ENCODE measurements at places on chromosomes 12 and 14. TPM values are rescaled to one million over a fixed set of nuclear protein-coding genes. Genes with fewer than 3 reads are reported as not detected.

GRCh38 chr12:129903956-129904829, at the start of gene TMEM132D:
TSS of gene TMEM132D (minus strand) at chr12:129904025.
- H3K36me3 ChIP-seq = no peaks in the 10 kb centered on the region
- H3K27me3 ChIP-seq = no peaks in the 10 kb centered on the region
- H3K4me3 ChIP-seq = no peak within 1 kb of the TSS
- no peak within 1 kb of the TSS for H3K27ac ChIP-seq
- DNase-seq = no peak

- H3K27me3 ChIP-seq = no peaks in the 10 kb centered on the region
- no peak overlapping the region for H3K4me3 ChIP-seq
- peak overlapping the region; percentile 56 for H3K27ac ChIP-seq
- H3K4me1 ChIP-seq = peaks cover 25% of the 10 kb centered on the region
Measured at GRCh38 chr12:13116259-13116658, 12.8 kb upstream of the GSG1 start.

DNA sequence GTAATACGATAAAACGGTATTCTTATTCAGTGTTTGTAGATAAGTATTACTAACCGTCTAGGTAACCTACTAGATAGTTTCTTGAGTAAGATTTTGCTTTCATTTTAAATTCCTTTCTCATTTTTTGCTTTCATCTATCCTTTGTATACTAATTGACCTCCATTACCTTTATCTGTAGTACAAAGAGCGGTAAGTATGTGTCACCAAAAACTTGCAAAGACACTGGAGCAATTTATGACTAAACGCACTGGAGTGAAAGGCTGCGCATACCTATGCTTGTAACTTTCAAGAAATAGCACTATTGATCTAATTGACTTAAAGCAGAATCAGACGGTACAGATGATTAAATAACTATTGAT, 1.7 kb downstream of the ARHGAP5 start:
- DNase-seq = peak; percentile 33
- H3K27ac ChIP-seq = no peak overlapping the region
- peaks cover 17% of the 10 kb centered on the region for H3K4me1 ChIP-seq
- H3K4me3 ChIP-seq = peak overlapping the region; percentile 70

- H3K36me3 ChIP-seq = no peaks in the 10 kb centered on the region
- peaks cover 11% of the 10 kb centered on the region for H3K4me1 ChIP-seq
- H3K27me3 ChIP-seq = peaks cover 4% of the 10 kb centered on the region
Measured at GRCh38 chr14:95173518-95173917, 16.2 kb upstream of the DICER1 start.

- peak overlapping the region; percentile 83 for H3K4me3 ChIP-seq
- H3K36me3 ChIP-seq = no peaks in the 10 kb centered on the region
- H3K27ac ChIP-seq = peak overlapping the region; percentile 54
- no peaks in the 10 kb centered on the region for H3K27me3 ChIP-seq
Measured at GRCh38 chr14:44961151-44961553, 595 bp downstream of the KLHL28 start.

- H3K27me3 ChIP-seq = no peaks in the 10 kb centered on the region
- peak overlapping the region; percentile 86 for H3K27ac ChIP-seq
- H3K36me3 ChIP-seq = peaks cover 19% of the 10 kb centered on the region
- no peak overlapping the region for H3K4me3 ChIP-seq
Measured at GRCh38 chr12:96238336-96239047, 44.3 kb downstream of the ELK3 start.

DNA sequence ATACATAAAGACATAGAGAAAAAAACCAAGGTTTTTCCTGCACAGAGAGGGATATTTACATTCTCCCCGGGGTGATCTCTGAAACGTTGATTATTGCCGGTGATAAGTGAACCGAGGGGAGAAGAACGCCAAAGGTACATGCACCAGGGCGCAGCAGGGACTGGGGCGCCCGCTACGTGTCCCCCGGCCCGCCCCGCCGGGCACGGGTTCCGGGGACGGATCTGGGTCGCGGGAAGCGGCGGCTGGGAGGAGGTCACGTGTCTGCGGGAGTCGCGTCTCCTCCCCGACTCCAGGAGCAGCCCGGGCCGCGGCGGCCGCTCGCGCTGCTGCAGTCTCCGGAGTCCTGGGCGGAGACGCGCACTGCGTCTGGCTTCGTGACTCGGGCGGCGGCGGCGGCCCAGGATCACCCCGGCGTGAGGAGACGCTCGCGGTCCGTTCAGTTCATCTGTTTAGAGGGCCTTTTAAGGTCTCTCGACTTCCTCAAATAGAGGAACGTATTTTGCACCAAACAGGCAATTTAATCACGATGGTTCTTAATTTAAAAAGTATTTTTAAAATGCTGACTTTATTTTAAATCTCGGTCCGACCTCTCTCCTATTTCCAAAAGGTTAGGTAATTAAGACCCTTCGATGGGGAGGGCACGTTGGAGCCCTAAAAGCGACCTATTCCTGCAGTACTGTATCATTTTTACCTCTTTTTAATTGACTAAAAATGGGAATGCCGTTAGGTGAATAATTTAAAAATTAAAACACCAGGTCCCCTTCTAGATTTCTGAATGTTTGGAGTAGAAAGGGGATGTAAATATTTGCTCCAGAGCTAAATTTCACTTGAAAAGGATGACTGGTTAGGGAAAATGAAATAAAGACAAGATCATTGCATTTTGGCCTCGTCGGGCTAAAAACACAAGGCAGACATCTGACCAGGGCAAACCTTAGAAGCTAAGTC, 1.8 kb upstream of the BHLHE41 start:
- no peaks in the 10 kb centered on the region for H3K36me3 ChIP-seq
- H3K4me1 ChIP-seq = peaks cover 23% of the 10 kb centered on the region
- H3K4me3 ChIP-seq = peak overlapping the region; percentile 39
- peak; percentile 64 for DNase-seq

DNA sequence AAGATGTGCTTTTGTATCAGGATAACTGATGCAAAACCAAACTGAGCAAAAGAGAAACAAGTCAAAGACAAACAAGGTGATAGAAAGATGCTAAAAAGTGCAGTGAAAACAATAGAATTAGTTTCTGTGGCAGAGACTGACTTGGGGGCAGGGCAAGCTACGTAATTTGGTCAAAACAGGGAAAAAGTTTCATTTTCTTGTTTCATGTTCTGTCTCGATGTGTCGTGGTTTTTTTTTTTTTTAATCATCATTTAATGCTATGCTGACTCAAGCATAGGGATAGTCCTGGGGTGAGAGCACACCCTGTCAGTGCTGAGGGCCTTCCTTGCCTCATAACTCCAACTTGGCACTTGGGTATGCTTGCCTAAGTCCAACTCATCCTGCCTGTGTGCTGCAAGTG, 144.1 kb upstream of the PTPRQ start:
- no peak for DNase-seq
- H3K27me3 ChIP-seq = no peaks in the 10 kb centered on the region
- no peak overlapping the region for H3K4me3 ChIP-seq
- H3K36me3 ChIP-seq = no peaks in the 10 kb centered on the region
- no peak overlapping the region for H3K27ac ChIP-seq

DNA sequence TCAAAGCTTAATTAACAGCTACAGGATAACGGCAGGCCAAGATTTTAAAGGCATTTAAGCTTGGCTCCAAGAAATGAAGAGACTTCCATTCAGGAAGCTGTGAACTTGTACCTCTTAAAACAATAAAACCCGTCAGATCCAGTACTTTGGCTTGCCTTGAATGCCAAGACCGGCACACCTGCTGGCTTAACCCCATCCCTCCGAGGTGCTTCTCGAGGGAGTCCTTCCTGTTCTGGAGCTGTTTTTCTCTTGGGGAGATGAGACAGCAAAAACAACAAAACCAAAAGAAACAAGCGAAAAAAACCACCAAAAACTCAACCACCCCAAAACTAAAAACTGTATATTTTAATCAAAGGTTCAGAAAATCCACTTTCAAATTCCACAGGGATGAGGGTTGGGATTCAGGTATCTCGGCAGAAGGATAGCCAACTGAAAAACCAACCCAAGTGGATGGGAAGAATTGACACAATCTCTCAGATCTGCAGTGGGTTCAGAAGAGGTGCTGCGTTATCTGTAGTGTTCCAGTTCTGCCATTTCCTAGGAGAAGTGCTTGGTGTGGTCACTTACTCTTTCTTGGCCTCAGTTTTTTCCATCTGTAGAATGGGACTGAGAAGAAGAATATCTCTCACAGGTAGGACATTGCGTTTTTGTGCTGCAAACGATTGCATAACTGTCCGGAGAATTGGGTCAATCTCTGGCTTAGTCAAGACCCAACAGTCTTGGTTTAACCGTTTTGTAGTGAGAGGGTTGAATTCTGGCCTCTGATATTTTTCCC, 420.1 kb downstream of the VRK1 start:
- H3K27ac ChIP-seq = no peak overlapping the region
- H3K27me3 ChIP-seq = no peaks in the 10 kb centered on the region
- no peaks in the 10 kb centered on the region for H3K36me3 ChIP-seq
- no peak overlapping the region for H3K4me3 ChIP-seq

GRCh38 chr12:81114226-81114625, 36.3 kb downstream of the ACSS3 start:
- no peak overlapping the region for H3K4me3 ChIP-seq
- H3K27ac ChIP-seq = no peak overlapping the region
- H3K36me3 ChIP-seq = no peaks in the 10 kb centered on the region
- no peak for DNase-seq

- H3K4me3 ChIP-seq = no peak overlapping the region
- peaks cover 7% of the 10 kb centered on the region for H3K36me3 ChIP-seq
- DNase-seq = peak; percentile 61
- peaks cover 18% of the 10 kb centered on the region for H3K4me1 ChIP-seq
- no peaks in the 10 kb centered on the region for H3K27me3 ChIP-seq
Measured at GRCh38 chr12:6961695-6962284, 8.7 kb downstream of the PHB2 start.

- H3K36me3 ChIP-seq = no peaks in the 10 kb centered on the region
- no peak overlapping the region for H3K27ac ChIP-seq
- no peak overlapping the region for H3K4me3 ChIP-seq
Measured at GRCh38 chr14:77151245-77151644, 9.7 kb upstream of the ZDHHC22 start.

GRCh38 chr14:50425816-50426215, 29.1 kb upstream of the CDKL1 start:
- no peaks in the 10 kb centered on the region for H3K27me3 ChIP-seq
- no peak overlapping the region for H3K4me3 ChIP-seq
- H3K36me3 ChIP-seq = peaks cover 5% of the 10 kb centered on the region
- no peaks in the 10 kb centered on the region for H3K4me1 ChIP-seq
- no peak overlapping the region for H3K27ac ChIP-seq
- DNase-seq = no peak

GRCh38 chr12:110661337-110661972, 27.5 kb downstream of the HVCN1 start:
- H3K4me1 ChIP-seq = no peaks in the 10 kb centered on the region
- no peak overlapping the region for H3K27ac ChIP-seq
- no peak for DNase-seq
- no peaks in the 10 kb centered on the region for H3K36me3 ChIP-seq
- no peaks in the 10 kb centered on the region for H3K27me3 ChIP-seq

DNA sequence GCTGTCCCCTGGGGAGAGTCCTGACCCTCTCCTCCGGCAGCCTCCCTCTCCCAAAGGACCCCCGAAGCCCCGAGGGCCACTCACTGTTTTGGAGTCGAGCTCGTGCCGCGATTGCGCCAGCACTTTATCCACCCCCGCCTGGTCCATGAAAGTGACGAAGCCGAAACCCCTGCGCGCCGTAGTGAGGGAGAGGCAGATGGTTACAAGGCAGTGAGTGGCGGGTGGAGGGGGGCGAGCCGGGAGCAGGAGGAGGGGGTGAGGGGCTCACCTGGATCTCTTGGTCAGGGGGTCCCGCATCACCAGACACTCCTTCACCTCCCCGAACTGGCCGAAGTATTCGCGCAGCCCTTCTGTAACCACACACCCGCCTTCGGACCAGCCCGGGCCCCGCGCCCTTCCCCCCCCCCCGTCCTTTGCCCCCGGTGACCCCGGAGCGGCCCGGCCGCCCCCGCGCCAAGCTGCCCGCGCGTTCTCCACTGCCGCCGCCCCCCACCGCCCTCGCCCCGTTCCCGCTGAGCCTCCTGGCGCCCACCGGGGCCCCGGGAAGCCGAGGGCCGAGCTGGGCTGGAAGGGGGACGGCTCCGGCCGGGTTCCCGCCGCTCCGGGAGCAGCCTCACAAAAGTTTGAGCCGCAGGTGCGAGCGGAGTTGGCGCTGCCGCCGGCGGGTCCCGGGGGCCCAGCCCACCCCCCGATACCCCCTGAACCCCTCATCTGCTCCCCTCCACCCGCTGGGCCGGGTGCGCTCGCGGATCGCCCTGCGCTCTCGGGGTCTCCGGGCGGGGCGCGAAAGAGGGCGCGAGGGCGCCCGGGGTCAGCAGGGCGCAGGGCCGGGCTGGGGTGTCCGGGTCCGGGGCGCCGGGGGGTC, 808 bp downstream of the MSI1 start:
- peaks cover 57% of the 10 kb centered on the region for H3K27me3 ChIP-seq
- H3K36me3 ChIP-seq = no peaks in the 10 kb centered on the region
- H3K4me1 ChIP-seq = no peaks in the 10 kb centered on the region
- no peak overlapping the region for H3K4me3 ChIP-seq
- no peak overlapping the region for H3K27ac ChIP-seq

DNA sequence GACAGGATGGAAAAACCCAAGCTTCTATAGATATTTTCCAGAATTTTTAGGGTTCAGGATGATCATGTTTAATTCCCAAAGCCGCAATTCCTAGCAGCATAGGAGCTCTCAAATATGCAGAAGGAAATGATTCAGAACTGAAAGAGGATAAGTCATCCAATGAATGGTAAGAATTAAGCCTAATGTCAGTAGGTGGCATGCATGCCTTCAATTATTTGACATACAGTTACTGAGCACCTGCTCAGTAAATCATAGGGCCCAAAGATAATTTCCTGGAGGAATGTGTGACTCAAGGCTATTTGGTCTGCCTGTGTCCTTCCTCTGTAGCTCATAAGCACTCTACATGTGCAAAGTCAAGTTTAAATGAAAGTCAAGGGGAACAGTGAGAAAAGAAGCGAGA, 116.8 kb upstream of the SLC38A4 start:
- no peak overlapping the region for H3K4me3 ChIP-seq
- H3K27me3 ChIP-seq = no peaks in the 10 kb centered on the region
- DNase-seq = peak; percentile 32
- H3K36me3 ChIP-seq = no peaks in the 10 kb centered on the region
- no peak overlapping the region for H3K27ac ChIP-seq

DNA sequence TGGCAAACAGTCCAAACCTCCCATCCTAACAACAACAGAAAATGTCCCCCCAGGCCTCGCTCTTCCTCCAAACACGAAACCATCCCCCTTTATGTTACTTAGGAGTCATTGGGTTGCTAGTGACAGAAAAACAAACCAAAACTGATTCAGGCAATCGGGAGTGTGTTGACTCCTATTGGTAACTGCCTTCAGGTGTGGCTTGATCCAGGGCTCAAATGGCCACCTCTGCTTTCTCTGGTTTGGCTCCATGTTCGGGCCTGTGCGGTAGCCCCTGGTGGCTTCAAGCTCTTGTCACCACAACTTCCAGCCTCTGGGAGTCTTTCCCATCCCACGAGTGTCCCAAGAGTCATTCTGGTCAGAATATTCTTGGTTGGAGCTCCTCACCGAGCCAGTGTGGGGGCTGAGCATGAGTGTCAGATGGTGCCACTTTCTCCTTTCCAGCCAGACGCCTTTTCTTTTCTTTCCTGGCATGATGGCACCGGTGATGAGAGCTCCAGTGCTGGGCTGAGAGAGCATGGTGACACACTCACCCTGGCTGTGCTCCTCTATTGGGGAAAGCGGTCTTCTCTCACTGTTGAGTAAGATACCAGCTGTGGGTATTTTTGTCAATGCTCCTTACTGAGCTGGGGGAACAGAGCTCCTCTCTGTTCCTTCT, 38.6 kb downstream of the NOC4L start:
- H3K4me3 ChIP-seq = no peak overlapping the region
- no peaks in the 10 kb centered on the region for H3K36me3 ChIP-seq
- no peak for DNase-seq
- no peaks in the 10 kb centered on the region for H3K27me3 ChIP-seq

The A2M gene
- polyA plus RNA-seq = 11.5 TPM

The DBX2 gene
- polyA plus RNA-seq = not detected

The CGRRF1 gene
- polyA plus RNA-seq = 4.5 TPM

The RND1 gene
- polyA plus RNA-seq = 5.2 TPM

The SERPINA12 gene
- polyA plus RNA-seq = not detected

The KRT71 gene
- polyA plus RNA-seq = not detected

The PKP2 gene
- polyA plus RNA-seq = 1.4 TPM

The SMCO2 gene
- polyA plus RNA-seq = 0.33 TPM

The CATSPERB gene
- not detected for polyA plus RNA-seq

The LBHD2 gene
- polyA plus RNA-seq = not detected

All from endothelial cell of umbilical vein (primary cell).